Esophagus mucosa (tissue), 1 donor: ENCODE measurements at places on chromosomes 11 and 22.

DNA sequence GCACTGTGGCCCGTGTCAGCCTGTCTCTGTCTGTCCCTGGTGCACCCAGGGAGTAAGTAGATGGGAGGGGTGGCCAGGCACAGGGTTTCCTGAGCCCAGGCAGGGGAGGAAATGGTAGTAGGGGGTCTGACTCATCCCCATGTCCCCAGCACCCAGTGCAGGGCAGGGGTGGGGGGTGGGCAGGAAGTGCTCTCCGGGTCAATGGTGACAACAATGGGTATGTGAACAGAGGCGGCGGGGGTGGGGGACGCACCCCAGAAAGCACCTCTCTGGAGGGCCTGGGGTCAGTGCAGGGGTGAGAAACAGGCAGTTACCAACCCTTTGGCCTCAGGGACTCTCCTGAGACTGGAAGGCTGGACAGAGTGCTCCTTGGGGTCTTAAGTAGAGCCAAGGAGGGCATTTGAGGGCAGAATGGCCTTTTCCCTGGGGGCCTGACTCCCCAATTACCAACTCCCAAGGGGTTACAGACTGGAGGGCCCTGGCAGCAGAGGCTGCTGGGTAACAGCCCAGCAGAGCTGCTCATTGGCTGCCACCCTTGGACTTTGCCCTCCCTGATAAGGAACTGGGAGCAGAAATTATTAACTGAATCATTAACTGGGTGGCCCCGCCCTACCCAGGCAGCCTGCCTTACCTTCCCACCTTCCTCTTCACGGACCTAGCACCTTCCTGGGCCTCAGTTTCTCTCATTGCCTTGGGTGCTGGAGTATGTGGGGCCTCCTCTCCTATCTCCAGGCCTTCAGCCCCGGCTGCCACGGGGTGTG is 4.2 kb downstream of the MYRF start:
- ATAC-seq: no peak

DNA sequence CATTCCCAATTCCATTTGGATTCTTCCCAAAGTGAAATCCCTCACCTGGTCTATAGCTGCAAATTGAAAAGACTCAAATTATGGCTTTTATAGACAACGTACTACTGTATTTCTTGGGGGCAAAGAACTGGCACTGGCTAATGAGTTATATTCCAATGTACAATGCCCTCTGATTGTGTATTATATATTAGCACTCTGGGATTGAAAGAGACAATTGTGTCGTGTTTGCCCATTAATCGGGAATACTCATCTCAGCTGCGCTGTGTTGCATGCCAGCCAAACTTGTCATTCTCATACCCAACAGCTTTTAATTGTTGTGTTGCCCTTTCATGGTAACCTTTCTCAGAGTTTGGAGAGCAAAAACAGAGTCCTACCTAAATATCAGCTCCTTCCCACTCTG is 55.0 kb upstream of the ZBTB44 start:
- ATAC-seq: no peak

- ATAC-seq: no peak
These were observed 6.8 kb upstream of the CAT start for GRCh38 chr11:34431979-34432378.

DNA sequence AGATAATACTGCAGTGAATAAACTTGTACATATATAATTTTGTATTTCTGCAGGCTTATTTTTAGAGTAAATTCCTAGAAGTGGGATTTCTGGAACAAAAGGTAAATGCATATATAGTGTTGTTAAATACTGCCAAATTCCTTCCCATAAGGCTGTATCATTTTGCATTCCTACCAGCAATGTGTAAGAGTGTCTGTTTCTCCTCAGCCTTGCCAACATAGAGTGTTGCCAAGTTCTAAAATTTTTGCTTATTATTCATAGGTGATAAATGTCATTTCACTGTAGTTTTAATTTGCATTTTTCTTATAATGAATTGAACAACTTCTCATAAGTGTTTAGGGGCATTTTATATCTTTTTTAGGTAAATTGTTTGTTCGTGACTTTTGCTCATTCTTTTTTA is 174.2 kb upstream of the ZBED5 start:
- ATAC-seq: no peak

DNA sequence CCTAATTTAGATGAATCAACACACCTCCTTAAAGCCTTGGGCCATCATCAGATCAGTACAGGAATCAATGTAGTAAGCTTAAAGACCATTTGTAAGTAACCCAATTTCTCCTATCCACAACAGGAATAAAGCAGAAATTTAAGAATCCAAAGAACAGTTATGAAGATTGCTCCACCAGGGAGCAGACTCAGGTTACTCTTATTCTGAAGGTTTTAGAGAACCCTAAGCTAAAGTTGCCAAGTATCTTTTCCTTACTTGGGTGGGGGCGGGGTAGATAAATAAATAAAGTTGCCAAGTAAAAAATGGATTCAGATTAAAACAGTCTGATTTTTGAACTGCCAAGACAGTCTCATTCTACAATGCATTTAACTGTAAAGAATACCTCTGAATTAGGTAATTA is 18.1 kb downstream of the CKAP5 start:
- ATAC-seq: no peak

GRCh38 chr11:33402066-33402465 is 144.9 kb downstream of the HIPK3 start:
- ATAC-seq: no peak

DNA sequence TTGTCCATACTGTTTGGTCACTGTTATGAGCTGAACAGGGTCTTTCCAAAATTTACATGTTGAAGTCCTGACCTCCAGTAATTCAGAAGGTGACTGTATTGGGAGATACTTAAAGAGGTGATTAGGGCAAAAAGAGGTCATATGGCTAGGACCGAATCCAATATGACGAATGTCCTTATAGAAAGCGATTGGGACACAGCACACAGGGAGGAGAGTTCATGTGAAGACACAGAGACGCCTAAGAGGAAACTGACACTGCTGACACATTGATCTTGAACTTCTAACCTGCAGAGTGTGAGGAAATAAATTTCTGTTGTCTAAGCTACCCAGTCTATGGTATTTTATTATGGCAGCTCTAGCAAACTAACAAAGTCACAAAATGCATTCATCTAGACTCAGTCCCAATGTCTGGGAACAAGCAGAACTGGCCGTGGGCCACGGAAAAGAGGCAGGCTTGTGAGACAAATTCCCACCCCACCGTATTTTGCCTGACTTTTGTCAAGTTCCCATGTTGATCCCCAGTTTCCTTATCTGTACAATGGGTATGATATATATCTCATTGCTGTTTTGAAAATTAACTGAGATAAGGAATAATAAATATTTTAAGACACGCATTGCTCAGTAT is 295.0 kb downstream of the NTM start:
- ATAC-seq: no peak

DNA sequence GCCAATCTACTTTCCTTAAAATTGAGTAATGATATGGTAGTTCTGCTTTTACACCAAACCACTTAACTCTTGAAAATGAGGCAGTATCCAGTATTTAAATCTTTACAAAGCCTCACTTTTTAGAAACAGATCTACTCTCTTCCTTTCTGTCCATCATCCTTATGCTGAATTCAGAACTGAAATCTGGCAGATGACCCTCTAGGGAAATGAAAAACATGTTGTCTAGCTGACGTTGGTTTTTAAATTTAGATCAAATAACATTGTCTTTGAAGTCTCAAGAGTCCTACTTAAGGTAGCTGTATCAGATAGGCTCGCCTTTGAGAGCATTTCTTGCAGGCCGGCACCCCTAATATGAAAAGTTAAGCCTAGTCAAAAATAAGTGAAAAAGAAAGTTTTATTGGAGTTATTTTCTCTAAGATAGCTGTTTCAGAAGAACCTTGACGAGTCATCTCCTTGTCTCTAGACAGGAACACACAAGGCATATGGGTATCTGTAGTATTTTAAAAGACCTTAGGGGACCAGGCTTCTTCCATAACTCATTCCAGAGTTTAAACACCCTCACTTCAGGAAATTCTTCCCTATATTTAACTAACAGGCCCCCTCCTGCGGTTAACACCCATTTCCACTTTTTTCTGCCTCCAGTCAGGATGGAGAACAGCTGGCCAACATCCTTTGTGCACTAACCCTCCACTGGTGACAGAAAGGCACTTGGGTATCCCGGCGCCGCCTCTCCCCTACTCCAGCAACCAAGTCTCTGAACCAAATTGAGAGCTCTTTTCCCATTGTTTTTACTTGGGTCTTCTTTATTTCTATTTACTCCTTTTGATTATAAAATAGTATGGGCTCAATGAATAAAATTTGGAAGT is 81.2 kb downstream of the WNT11 start:
- no peak for ATAC-seq

- peak; percentile 20 for ATAC-seq
These were observed 6.6 kb downstream of the RPS25 start for GRCh38 chr11:119011476-119012053.

GRCh38 chr11:46914363-46914762 is 4.0 kb downstream of the LRP4 start:
- ATAC-seq: peak; percentile 28

DNA sequence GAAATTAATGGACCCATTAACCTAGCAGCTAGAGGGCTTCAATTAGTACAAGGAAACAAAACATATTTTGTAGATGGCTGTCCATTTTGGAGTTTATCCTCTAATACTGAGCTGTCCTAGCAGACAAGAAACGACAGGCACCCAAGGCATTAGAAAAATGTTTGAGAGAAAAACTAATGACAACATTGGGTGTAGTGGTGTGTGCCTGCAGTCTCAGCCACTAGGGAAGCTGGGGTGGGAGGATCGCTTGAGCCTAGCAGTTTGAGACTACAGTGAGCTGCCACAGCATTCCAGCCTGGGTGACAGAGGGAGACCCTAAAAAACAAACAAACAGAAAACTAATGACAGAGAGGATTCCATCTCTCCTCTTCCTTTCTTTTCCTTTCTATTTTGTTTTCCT is 1.5 kb downstream of the A4GALT start:
- ATAC-seq: no peak

- ATAC-seq: no peak
These were observed 81.4 kb downstream of the WNT7B start for GRCh38 chr22:45895436-45896152.

- no peak for ATAC-seq
These were observed 75.5 kb downstream of the SCN3B start for GRCh38 chr11:123578778-123579481.

- ATAC-seq: no peak
These were observed 1177.8 kb downstream of the TBC1D22A start for GRCh38 chr22:47940211-47940610.

DNA sequence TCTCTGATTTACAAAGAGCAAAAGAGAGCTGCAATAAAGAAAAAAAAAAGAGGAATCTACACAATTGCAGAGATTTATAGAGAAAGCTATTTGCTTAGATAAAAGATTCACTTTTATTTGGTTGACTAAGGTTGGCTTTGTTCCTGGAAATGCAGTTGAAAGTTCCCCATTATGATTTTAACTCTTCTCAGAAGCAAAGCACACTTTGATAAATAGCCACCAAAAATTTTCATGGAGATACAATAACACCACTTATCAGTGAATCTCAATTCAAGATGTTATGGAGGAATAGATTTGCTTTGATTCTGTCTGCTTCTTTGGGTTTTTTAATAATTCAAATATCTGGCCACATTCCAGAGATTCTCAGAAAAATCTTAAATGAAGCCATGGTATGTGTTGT is 88.5 kb upstream of the ANO3 start:
- ATAC-seq: no peak

DNA sequence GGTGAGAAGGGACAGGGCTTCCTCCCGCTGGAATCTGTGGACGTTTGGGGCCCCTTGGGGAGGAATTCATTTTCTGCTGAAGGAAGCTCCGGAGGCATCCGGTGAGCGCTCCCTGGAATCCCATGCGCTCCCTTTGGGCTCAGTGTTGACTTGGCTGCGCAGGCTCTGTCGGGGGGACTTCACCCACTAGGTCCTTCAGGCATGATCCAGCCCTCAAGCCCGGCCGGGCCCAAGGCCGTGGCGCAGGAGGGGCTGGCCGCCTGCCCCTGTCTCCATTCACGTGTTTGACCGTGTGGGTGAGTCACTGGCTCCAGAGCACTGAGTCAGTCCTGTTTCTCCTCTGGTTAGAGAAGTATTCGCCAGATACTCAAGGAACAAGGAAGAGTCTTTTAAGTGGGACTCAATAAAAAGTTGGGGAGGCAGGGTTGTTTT is 1.4 kb downstream of the CTTN start:
- ATAC-seq: peak; percentile 80

GRCh38 chr11:57316017-57316416 is 8.7 kb downstream of the TNKS1BP1 start:
- no peak for ATAC-seq

- ATAC-seq: no peak
These were observed 282.5 kb downstream of the KCNA4 start for GRCh38 chr11:29734287-29734686.

DNA sequence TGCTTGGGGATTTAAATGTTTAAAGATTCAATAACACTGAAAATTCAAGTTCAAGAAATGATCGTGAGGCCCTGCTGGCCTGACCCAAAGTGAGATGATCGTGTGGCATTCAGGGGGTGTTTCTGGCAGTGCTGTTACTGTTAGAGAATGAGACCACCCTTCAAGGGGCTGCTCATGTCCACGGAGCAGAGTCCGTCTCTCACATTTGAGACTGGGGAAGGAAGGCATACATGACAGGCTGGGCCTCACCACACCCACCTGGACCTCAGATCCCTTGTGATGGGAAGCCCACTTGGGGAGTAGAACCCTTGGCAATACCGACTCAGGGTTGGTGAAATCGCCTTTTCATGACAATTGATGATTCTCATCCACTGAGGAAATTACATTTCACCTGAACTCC is 16.1 kb upstream of the NRIP3 start:
- no peak for ATAC-seq

DNA sequence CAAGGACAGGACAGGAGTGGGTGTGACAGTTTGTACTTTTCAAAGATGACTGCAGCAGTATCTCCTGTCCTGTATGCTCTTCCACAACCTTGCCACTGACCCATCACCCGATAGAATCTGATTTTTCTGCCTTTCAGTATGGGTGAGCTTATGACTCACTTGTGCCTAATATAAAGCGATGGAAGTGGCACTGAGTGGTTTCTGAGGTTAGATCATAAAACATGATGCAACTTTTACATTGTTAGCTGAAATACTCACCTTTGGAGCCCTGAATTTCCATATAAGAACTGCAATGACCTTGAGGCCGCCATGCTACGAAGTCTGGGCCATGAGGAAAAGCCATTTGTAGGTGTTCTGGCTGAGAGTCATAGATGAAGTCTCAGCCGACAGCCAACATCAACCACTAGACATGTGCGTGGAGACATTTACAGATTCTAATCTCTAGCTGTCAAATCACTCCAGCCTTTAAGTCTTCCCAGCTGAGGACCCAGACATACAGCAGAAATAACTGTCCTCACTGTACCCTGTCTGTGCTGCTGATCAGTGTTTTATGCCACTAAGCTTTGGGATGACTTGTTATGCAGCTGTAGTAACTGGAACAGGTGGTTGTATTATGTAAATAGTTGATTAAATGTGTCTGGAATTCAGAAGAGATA is 105.9 kb upstream of the ARHGAP20 start:
- peak; percentile 77 for ATAC-seq

GRCh38 chr11:64629796-64630562 is 39.0 kb downstream of the SLC22A12 start:
- no peak for ATAC-seq

DNA sequence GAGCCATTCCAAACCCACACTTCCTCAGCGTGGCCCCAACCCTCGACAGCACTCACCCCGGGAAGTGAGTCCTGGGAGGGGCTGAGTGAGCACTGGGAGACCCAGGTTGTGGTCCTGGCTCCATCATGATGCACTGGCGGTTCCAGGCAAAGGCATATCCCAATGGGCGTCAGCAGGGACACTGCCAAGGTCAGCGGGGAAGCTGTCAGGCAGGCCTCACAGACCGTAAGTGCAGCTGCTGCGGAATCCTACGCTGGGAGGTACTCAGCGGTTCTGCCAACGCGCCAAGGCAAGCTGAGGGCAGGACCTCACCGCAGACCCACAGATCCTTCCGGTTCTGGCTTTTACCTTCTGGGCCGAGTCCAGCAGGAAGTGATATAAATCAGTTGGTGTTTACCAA is 1.4 kb upstream of the GAL3ST1 start:
- no peak for ATAC-seq
